ENCODE measurements at places on chromosomes 12 and 14.
A peak's percentile ranks its signal among the peaks of the same experiment; 100 is the strongest.

GRCh38 chr14:28542040-28542439 is 224.5 kb upstream of the FOXG1 start:
- DNase-seq = no peak

- no peak for DNase-seq
Measured at GRCh38 chr12:26798023-26798422, 35.0 kb downstream of the ITPR2 start.

GRCh38 chr12:120007272-120007671 is 18.2 kb downstream of the BICDL1 start:
- no peak for DNase-seq

DNA sequence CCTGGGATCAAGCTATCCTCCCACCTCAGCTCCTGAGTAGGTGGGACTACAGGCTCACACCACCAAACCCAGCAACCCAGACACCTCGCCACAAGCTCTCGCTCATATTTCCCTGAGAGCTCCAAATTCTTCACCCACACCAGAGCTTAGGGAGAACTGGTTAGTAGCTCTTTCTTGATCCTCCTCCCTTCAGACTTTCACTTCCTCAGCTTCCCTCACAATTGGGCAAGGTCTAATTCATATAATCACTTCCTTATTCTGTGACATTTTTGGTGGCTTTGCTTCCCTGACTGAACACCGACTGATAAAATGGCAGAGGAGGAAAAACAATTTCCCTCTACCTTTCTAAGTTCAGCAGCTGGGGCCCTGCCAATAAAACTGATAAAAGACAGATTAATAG is 88.5 kb downstream of the GXYLT1 start:
- no peak for DNase-seq

- DNase-seq = no peak
Measured at GRCh38 chr12:51643951-51644350, 52.9 kb downstream of the SCN8A start.

- no peak for DNase-seq
Measured at GRCh38 chr14:96747006-96747405, 50.2 kb upstream of the VRK1 start.

- no peak for DNase-seq
Measured at GRCh38 chr14:90714811-90715210, 101.4 kb downstream of the TTC7B start.

- DNase-seq = no peak
Measured at GRCh38 chr14:62143245-62143644, 381.0 kb downstream of the SNAPC1 start.

DNA sequence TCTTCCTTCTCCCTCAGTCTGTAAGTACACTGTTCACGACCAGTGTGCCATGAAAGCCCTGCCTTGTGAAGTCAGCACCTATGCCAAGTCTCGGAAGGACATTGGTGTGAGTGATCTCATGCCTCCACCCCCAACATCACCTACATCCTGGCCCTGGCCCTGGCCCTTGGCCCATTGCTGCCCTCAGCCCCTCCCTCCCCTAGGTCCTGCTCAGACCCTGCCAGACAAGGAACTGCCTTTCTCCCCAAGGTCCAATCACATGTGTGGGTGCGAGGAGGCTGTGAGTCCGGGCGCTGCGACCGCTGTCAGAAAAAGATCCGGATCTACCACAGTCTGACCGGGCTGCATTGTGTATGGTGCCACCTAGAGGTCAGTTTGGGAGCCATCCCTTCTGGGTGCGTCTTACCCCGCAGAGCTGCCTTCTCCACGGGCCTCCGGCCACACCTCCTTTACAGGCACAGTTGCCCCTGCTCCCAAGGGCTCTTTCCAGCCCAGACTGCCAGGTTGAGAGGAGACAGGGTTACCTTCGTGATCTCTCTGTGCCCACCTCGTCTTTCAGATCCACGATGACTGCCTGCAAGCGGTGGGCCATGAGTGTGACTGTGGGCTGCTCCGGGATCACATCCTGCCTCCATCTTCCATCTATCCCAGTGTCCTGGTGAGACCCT is 9.2 kb downstream of the DGKA start:
- DNase-seq = peak; percentile 87

DNA sequence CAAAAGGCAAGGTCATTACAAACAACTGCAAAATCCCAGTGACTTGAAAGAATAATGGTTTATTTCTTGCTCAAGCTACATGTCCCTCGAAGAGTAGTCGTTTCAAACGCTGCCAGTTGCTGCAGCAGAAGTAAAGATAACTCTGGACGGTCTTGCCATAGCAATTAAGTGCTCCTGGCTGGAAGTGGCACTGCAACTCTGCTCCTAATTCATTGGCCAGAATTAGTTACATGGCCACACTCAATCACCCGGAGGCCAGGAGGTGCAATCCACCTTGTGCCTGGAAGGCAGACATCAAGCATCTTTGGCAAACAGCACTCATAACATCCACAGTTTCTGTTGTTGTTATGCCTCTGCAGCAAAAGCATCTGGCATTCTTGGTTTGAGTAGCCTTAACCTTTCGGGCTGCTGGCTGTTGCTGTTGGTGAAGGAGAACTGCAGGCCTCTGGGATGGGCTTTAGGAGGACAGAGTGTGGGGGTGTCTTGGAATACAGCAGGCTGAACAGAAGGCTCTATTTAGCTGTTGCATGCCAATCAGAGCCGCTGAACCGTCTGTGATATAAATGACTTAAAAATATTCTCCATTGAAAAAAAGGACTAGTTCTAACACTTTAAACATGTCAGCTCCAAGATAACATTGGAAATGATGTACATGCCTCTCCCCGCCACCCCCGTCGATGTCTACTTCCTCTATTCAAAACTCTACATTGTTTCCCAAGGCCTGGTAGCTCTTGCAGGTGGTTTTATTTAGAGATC is 123.5 kb upstream of the DYRK2 start:
- peak; percentile 17 for DNase-seq

DNA sequence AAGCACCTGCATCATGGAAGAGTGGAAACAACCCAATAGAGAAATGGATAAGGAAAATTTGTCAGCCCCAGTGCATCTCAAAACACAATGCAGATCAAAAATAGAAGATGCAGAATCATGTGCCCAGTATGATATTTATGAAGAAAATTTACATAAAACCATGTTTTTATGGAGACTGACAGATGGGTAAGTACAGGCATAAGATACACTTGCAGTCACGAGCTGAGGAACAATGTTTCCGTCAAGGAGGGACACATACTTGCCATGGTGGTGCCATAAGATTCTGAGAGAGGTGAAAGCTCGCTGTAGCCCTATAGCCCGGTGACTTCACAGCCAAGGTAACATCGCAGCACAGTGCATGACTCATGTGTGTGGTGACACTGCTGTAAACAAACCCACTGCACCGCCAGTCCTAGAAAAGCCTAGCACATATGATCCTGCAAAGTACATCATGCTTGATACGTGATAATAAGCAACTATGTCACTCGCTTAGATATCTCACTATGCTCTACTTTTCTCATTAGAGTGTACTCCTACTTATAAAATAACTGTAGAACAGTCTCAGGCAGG is 112.6 kb downstream of the RIMBP2 start:
- no peak for DNase-seq

DNA sequence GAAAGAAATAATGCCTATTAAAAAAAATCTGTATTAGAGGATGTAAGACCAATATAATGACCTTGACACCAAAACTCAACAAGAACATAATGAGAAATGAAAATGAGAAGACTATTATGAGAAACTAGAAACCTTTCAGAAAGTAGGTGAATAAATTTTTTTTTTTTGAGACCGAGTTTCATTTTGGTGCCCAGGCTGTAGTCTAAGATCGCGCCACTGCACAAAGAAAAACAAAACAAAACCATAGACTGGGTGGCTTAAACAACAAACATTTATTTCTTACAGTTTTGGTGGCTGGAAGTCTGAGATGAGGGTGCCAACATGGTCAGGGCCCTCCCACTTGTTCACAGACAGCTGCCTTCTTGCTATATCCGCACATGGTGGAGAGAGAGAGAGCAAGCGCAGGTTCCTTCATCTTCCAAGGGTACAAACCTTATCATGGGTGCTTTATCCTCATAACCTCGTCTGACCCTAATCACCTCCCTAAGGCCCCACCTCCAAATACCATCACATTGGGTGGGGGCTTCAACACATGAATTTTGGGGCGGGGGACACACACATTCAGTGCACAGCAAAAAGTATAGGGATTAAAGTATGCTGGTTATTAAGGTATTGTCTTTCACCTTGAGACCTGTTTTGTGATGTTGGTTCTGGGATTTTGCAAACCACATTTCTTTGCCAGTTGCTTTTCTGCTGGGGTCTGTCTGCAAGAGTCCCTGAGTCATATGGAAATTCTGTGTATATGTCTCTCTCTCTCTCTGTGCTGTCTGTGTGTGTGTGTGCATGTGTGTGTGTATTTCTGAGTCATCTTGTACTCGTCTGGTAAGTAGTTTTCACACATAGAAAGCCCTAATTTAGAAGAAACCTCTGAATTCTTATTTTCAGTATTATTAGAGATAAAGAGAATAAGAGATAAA is 26.2 kb downstream of the ZCRB1 start:
- DNase-seq = no peak

- DNase-seq = no peak
Measured at GRCh38 chr12:87529413-87529812, 499.8 kb downstream of the C12orf50 start.

GRCh38 chr14:106662936-106663550 is 1136.7 kb downstream of the TMEM121 start:
- no peak for DNase-seq

DNA sequence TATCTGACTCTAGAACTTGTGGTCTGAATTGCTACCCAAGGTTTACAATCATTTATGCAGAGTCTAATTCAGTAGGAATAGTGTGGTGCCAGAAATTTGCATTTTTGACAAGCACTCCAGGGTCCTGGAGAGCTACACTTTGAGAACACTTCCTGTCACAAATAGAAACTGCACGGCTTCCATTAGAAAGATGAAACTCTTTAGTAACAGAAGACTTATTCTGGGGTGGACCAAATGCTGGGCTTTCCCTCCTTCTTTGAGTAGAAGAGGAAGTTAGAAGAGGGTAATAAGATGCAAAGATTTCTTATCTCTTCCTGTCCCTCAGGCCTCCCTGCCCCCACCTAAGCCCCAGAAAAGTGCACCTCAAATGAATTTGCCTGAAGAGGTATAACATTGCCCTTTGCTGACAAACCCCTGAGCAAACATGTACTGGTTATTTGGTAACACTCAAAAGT is 28.4 kb downstream of the DGLUCY start:
- DNase-seq = no peak

DNA sequence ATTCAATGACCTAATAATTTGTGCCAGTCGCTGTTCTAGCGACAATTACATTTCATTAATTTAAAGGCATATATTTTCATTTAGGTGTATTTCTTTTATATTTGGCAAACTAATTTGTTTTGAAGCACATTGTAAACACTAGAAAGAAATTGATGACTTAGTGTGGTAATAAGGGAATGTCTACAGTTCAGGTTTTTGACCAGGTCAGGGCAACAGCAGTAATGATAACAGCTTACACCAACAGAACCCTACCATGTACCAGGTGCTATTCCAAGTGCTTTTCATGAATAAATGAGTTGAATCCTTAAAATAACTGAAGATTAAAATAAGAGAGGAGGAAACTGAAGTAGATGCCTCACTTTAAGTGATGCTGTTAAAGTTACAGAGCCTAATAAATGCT is 85.4 kb upstream of the SLC38A2 start:
- no peak for DNase-seq

GRCh38 chr14:23492618-23493272 is 23.2 kb downstream of the NGDN start:
- DNase-seq = no peak

DNA sequence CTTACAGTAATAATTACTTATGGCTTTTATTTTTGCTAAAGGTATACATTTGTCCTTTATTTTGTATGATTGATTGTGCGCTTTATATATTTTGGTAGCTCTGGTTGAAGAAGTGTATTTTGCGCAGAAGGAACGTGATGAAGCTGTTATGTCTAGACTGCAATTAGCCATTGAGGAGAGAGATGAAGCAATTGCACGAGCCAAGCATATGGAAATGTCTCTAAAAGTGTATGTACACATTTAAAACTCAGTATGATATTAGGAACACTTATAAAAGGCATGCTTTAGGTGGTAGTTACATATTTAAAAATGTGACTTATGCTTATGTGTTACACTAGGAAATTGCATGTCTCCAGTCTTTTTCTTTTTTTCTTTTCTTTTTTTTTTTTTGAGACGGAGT is 87.5 kb downstream of the MIPOL1 start:
- DNase-seq = no peak

DNA sequence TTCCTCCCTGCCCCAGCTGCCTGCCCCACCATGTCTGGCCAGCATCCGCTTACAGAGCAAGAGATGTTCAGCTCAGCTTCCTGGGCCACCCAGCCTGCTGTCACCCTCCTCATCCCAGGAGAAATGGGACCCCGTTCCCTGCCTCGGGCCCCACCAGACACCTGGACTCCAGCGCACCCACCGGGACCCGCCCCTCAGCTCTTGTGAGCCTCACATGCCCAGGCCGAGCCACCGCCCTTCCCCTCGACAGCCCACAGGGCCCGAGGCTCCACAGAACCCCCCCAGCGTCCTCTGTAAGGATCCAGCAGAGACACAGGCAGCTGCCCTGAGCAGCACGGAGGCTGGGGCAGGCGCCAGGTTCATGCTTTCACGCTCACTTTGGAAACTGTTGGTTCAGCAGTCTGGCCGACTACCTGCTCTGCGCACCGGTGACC is 18.4 kb upstream of the C14orf180 start:
- DNase-seq = no peak

DNA sequence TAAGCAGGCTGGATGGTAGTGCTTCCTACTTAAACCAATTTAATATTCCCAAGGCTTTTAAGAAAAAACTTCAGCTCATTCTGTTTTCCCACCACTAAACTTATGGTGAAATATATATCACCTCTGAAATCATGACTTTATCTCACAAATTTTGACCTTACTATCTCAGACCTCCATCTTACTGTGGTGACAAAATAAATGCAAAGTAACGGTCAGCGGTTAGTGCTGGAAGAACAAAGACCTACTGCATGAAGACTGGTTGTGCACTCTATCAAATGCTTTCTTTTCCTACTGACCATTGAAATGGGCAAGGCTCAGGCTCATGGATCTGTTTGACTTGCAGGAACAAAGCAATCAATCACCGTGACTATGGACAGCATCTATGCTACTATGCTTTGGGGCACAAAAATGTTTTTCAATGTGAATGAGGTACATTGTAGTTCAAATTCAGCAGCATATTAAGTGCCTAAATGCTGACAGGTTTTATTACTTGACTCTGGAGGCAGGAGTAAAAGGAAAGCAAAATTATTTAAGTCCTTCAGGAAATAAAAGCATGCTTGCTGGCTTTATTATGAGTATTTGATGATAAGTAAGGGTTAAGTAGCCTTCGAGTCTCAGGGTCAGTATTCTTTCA is 43.1 kb upstream of the GTF2A1 start:
- DNase-seq = no peak

DNA sequence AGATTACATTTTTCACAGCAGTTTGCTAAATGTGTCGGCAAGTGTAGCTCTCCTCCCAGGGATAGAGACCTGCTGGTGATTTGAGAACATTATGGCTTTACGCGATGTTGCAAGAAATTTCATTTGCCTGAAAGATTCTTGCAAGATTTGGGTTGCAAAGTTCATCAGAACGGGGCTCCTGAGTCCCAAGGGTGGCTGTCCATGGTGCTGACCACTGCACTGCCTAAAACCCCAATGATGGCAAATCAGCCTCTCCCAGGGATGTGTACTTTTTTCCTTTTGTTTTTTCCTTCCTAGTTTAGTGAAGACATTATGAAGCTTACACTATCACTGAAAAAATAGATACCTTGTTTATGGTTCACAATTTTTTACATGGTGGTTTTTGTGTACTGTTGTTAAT is 85.4 kb downstream of the WSCD2 start:
- peak; percentile 27 for DNase-seq

- no peak for DNase-seq
Measured at GRCh38 chr12:3532931-3533702, 42.1 kb downstream of the PRMT8 start.
